ENCODE measurements at places on chromosomes 6 and 20. TPM values are rescaled to one million over a fixed set of nuclear protein-coding genes. Genes with fewer than 3 reads are reported as not detected.
A peak's percentile ranks its signal among the peaks of the same experiment; 100 is the strongest.

MAVS gene
- 24.6 TPM for total RNA-seq

DNA sequence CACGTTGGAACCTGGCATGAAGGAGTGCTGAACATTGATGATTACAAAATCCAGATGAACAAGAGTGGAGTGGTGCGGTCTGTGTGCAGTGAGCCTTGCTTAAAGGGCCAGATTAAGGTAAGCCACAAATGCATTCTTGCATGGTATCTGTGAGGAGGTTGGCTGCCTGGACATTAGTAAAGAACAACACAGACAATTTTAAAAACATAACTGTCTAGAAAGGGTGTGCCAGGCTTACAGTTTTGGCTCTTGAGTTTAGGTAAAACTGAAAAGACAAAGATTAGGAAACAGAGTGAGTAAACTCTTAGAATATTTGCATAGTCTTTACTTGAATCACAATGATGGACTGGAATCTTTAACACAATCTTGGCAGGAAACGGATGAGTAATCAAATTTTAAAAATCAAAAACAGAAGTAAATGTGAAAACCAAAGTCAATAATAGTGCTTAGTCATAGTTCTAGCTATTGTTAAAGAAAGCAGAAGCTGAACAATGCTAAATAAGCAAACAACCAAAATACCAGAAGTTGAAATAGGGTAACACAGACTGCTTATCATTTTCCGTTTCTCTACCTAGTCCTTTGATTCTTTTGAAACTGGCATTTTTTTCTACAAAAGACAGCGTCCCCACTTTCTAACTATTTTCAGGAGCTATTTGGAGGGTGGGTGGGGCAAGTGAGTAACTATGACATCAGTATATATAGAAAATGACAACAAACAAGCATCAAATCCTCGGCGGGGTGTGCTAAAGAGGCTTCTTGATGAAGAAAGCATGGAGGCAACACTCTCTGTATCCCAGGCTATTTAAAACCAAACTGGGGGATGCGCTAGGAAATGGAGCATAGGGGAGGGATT, 185.8 kb upstream of the RAB32 start:
- H3K4me3 ChIP-seq = no peak overlapping the region
- H3K27me3 ChIP-seq = no peaks in the 10 kb centered on the region
- no peak for DNase-seq
- H3K4me1 ChIP-seq = no peaks in the 10 kb centered on the region
- no peaks in the 10 kb centered on the region for H3K36me3 ChIP-seq
- no peak overlapping the region for H3K27ac ChIP-seq

DNA sequence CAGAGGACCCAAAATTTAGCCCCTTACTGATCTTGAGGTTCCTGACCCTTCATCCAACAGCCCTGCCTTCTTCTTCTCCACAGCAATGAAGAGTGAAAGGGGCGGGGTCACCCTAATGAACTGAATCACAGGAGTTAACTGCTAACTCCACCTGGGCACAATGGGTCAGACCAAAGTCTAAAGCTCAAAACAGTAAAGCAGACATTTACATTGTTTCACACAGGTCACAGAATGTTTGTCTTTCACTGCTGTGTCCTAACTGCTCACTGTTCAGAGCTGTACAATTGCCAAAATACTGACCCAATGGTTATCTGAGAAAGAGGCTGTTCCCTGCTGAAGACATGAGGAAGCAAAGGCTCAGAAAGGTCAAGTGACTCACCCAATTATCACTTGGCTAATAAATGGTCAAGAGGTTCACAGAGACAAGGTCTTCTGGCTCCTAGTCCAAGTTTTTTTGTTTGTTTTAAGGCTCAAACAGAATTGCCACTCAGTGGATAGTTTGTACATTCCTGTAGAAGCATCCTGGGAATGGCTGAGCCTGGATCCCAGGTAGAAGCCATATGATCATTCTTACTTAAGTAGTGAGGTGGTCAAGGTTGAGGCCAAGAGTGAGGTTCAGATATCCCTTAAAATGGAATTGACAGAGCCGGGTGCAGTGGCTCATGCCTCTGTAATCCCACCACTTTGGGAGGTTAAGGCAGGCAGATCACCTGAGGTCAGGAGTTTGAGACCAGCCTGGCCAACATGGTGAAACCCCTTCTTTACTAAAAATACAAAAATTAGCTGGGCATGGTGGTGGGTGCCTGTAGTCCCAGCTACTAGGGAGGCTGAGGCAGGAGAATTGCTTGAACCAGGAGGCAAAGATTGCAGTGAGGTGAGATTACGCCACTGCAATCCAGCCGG, 35.1 kb upstream of the FAM83C start:
- H3K27ac ChIP-seq = no peak overlapping the region
- H3K36me3 ChIP-seq = no peaks in the 10 kb centered on the region
- no peak overlapping the region for H3K4me3 ChIP-seq
- H3K27me3 ChIP-seq = no peaks in the 10 kb centered on the region
- no peaks in the 10 kb centered on the region for H3K4me1 ChIP-seq

DNA sequence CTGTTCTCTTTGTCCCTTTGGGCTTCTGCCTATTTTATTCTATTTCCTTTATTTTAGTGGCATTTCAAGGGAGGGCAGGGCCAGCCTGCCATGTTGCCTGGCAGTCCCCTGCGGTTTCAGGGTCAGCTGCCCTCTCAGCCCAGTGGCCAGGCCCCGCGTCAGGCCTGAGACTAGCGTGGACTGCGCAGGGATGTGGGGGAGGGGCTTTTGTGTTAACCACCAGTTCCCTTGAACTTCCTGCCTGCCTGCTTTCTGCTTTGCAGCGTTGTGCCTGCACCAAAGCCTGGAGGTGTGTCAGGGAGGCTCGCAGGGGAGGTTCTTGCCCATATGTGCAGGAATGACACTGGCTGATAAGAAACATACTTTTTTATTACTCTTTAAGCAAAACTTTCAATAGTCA, 157.6 kb downstream of the SLC35B3 start:
- H3K27ac ChIP-seq = no peak overlapping the region
- no peaks in the 10 kb centered on the region for H3K27me3 ChIP-seq
- no peaks in the 10 kb centered on the region for H3K36me3 ChIP-seq
- no peak overlapping the region for H3K4me3 ChIP-seq

GRCh38 chr20:37305079-37305478, 15.6 kb downstream of the MANBAL start:
- H3K4me1 ChIP-seq = peaks cover 15% of the 10 kb centered on the region
- H3K36me3 ChIP-seq = no peaks in the 10 kb centered on the region
- H3K4me3 ChIP-seq = no peak overlapping the region
- no peaks in the 10 kb centered on the region for H3K27me3 ChIP-seq
- DNase-seq = no peak
- H3K27ac ChIP-seq = no peak overlapping the region

SMOC2 gene
- total RNA-seq = 67.2 TPM

LAMP5 gene
- total RNA-seq = 0.33 TPM

DNA sequence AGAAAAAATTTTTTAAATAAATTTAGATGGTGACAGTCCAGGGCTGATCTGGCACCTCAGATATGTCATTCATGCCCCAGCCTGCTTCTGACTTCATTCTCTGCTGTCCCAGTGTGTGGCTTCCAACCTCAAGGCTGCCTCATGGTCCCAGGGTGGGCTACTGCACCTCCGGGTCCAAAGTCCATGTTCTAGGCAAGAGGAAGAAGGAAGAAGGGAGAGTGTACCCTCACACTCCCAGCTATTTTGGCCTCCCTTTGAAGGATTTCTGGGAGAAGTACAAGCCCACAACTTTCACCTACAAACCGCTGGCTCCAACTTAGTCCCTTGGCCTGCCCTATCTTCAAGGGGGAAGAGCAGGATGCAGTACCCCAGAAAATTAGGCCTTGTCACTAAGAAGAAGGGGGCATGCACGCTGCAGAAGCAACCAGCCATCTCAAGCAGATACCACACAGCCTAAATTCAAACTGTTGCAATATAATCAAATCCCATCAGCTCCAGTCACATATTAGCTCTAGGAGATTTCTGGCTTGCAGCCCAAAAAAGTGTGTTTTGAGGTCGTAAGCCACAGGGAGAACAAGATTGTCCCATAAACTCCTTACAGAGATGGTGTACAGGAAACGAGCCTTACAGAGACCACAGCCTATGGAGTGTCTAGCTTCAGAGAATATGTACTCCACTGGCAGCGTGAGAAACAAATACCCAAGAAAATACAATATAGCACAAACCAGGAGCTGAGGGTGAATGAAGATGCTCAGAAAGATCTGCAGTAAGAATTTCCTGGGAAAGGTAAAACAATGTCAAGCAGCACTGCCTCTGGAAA, 906 bp upstream of the BTN3A2 start:
- peak overlapping the region; percentile 74 for H3K4me3 ChIP-seq
- no peak for DNase-seq

TEAD3 gene
- total RNA-seq = 28.2 TPM

DNA sequence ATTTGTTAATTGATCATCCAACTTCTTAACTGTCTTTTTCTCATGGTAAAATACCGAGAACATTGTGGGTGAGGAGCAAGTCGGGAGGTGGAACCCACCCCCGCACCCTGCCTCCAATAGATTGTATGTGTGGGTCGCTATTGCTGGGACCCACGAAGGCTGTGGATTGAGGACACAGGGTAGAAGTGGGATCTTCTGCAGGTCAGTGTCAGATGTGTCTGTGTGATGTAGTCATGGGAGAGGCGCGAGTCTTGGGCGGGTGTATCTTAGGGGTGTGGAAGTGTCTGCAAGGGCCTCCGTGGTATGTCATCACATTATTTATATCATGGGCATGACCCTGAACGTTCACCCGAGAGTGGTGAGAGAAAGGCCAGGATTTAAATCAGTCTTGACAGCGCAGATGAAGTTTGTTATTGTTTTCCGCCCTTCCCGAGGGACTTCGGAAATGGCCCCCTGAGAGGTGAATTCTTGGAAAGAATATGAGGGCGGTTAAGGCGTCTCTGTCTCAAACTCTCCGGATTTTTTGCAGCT, 472 bp upstream of the PAQR8 start:
- no peaks in the 10 kb centered on the region for H3K4me1 ChIP-seq
- H3K27ac ChIP-seq = peak overlapping the region; percentile 86
- no peaks in the 10 kb centered on the region for H3K36me3 ChIP-seq
- peak overlapping the region; percentile 79 for H3K4me3 ChIP-seq
- no peaks in the 10 kb centered on the region for H3K27me3 ChIP-seq

DNA sequence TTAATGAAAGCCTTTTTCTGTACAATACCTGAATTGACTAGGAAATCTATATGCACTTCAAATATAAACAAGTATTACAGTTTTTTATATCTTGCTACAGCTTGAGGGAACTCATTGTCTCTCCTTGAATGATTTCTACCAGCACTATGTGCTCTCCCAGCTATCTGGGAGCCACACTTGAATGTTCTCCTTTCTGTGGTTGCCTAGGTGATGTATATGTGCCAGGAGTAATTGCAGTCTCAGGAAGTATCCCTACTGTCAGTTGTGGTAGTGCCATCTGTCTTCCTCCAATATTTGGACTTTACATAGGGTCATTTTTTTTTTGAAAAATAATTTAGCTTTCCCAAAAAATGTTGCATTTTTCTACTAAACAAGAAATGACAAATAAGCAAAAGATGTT, 288.0 kb upstream of the PLCB4 start:
- no peak for DNase-seq
- no peaks in the 10 kb centered on the region for H3K4me1 ChIP-seq
- H3K36me3 ChIP-seq = no peaks in the 10 kb centered on the region
- H3K4me3 ChIP-seq = no peak overlapping the region
- H3K27ac ChIP-seq = no peak overlapping the region
- H3K27me3 ChIP-seq = no peaks in the 10 kb centered on the region

L3MBTL3 gene
- 9.7 TPM for total RNA-seq

EDN1 gene
- 11.5 TPM for total RNA-seq

GRCh38 chr6:39200498-39201020, 28.7 kb downstream of the KCNK5 start:
- H3K4me1 ChIP-seq = no peaks in the 10 kb centered on the region
- H3K4me3 ChIP-seq = no peak overlapping the region
- no peak overlapping the region for H3K27ac ChIP-seq
- H3K27me3 ChIP-seq = no peaks in the 10 kb centered on the region
- no peaks in the 10 kb centered on the region for H3K36me3 ChIP-seq
- DNase-seq = no peak

- no peaks in the 10 kb centered on the region for H3K4me1 ChIP-seq
- H3K36me3 ChIP-seq = no peaks in the 10 kb centered on the region
- H3K27ac ChIP-seq = no peak overlapping the region
- no peak for DNase-seq
- H3K27me3 ChIP-seq = no peaks in the 10 kb centered on the region
Measured at GRCh38 chr6:30283761-30284160, 43.0 kb upstream of the TRIM39 start.

MOCS3 gene
- total RNA-seq = 6.4 TPM

All from breast epithelium (tissue), 4 donors.